Mesangial cell (primary cell): ENCODE measurements at places on chromosomes 2 and 18. TPM values are rescaled to one million over a fixed set of nuclear protein-coding genes. Genes with fewer than 3 reads are reported as not detected.

The VWA3B gene
- under 0.01 TPM in 1 of 2 replicates, not detected in the other for total RNA-seq

The GPR75 gene
- 0.98 and 1.1 TPM in 2 replicates for total RNA-seq

The PLCL1 gene
- under 0.01 and 0.51 TPM in 2 replicates for total RNA-seq

The CRACDL gene
- total RNA-seq, result 0.33 and 5.7 TPM in 2 replicates

The STAM2 gene
- total RNA-seq, result 6.8 and 10.6 TPM in 2 replicates

The STPG4 gene
- 0.98 TPM in 1 of 2 replicates, not detected in the other for total RNA-seq

The GKN1 gene
- not detected in 2 replicates for total RNA-seq

The L3MBTL4 gene
- 0.65 and 1.6 TPM in 2 replicates for total RNA-seq
